ENCODE measurements at places on chromosomes 1 and 21.

GRCh38 chr1:39969531-39970270 is 14.8 kb downstream of the MFSD2A start:
- no peak for DNase-seq

GRCh38 chr1:64663668-64664067 is 81.2 kb upstream of the RAVER2 start:
- peak; percentile 7 for DNase-seq

DNA sequence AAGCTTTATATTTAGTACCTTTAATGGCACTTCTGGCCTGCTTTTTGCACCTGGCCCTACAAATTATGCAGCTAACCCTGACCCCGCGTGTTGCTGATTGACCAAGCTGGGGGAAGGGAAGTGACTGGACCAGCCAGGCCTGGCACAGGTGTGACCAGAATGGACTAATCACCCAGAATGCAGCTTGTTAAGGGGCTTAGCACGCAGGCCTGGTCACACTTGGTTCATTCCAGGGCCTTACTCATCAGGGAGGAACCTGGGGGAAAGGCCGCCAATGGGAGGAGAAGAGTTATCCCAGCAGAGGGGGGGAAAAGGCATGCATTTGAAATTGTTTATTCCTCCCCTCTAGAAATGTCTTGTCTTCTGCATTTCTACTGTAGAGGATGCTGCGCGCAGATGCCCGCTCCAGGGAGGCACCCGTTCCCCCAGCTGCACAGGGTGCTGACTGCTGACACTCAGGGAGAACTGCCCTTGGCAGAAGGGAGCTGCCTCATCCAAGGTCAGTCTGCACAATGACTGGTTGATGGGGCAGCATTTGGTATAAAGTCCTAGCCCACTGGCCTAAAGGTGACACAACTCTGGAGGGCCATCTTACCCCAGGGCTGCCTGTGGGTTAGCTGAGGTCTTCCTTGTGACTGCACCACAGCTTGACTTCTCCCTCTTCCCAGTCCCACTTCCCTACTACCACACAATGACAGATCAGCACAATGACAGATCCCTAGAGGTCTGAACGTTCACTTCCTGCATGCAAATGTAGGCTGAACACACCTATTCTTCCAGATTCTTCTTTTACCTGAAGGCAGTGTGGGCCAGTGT is 29.0 kb downstream of the DHCR24 start:
- no peak for DNase-seq

- DNase-seq = no peak
Measured at GRCh38 chr1:214344897-214345296, 63.9 kb downstream of the SMYD2 start.

DNA sequence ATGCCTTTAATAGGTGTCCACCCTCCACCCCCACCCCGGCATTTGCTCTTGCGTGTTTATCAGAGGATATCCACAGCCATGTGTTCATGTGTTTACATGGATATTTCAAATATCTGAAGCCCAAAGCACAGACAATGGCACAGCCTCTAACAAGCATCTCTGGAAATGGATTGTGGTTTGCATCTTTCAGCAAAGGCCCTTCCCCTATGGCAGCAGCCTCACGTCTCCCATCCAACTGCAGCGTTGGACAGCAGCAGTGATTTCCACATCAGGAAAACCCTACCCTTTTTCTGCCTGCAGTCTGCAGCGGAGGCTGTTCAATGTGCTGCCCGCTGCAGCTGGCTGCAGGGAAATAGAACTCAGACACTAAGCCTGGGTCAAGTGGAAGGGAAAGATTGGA is 1.6 kb downstream of the RASSF5 start:
- DNase-seq = no peak
